Activated naive CD4-positive, alpha-beta T cell treated with anti-CD3 and anti-CD28 coated beads, Interleukin-2, amount 50 U/mL, for 72 hours (primary cell): ENCODE measurements at places on chromosomes 13 and 19. TPM values are rescaled to one million over a fixed set of nuclear protein-coding genes. Genes with fewer than 3 reads are reported as not detected.

GRCh38 chr13:36329361-36329760 lies 16.8 kb downstream of the SPART start:
- no peak for DNase-seq

DNA sequence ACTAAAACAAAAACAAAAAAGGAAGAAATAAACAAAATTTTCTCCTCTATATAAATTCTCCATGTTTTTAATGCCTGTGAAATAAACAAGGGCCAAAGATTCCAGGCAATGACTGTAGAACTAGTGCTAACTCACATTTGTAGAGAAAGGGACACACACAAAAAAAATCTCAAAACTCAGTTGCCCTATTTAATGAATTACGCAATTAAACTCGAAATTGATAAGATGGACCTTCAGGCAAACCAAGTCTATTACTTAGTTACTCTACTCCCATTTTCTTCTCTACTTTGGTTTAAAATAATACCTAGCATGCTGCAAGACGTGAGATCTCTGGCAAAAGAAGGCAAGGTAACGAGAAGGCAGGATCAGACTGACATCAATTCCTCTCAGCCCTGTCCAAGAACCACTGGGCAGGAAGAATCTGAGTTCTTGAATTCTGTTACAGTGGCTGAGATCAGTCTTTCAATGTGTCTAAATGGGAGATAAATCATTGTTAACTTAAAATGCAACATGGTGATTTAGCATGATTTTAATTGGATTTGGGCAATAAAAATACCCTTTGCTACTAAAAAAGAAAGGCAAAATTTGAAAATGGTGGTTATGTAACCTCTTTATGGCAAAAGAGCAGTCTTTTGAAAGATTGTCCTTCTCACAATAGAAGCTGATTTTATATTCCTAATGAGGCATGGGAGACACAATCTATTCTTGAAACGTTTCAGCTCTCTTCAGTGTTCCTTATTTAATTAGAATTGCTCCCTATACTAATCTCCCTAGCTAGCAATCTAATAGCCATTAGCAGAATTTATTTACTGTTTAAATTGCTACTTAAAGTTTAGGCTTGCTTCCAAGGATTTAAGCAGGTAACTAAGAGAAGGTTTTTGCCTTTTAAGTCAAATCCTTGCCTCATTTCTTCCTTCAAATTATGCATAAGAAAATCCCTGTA lies 25.9 kb downstream of the SPRY2 start:
- DNase-seq, result no peak

GRCh38 chr13:46668302-46668720 lies 115.3 kb downstream of the LRCH1 start:
- DNase-seq, result no peak

Gene ABCC4
- 6.2 TPM for total RNA-seq
